NCI-H1092 (cell line): ENCODE measurements at places on chromosomes 3 and 15.

DNA sequence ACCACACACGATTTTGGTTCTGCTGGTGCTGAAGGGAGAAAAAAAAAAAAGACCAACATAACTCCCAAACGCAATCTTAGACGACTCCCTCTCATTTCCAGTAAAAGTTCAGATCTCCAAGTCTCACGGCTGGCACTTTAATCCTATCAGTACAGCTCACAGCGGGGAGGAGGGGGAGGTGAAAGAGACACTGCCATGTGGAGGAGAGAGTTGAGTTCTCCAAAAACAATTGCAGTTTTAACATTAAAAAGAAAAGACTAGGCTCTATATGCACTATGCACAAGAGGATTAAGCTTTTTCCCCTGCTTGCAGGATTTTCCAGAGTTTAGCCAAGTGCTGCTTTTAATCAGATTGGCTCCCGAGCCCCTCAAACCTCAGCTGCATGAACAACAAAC lies 16.8 kb downstream of the BMF start:
- DNase-seq, result no peak

DNA sequence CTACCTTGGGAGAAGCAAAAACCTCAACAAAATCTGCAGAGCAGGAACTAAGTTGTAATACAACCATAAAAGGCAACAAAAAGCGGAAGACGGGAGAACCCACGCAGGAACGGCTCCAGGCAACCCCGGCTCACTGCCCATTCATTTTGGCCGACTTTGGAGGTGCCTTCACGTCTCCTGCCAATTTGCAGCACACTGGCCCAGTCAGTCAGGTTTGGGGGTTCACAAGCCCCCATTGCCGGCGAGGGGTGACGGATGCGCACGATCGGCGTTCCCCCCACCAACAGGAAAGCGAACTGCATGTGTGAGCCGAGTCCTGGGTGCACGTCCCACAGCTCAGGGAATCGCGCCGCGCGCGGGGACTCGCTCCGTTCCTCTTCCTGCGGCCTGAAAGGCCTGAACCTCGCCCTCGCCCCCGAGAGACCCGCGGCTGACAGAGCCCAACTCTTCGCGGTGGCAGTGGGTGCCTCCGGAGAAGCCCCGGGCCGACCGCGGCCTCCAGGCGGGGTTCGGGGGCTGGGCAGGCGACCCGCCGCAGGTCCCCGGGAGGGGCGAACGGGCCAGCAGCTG lies 463 bp downstream of the TERC start:
- DNase-seq, result peak; percentile 32

DNA sequence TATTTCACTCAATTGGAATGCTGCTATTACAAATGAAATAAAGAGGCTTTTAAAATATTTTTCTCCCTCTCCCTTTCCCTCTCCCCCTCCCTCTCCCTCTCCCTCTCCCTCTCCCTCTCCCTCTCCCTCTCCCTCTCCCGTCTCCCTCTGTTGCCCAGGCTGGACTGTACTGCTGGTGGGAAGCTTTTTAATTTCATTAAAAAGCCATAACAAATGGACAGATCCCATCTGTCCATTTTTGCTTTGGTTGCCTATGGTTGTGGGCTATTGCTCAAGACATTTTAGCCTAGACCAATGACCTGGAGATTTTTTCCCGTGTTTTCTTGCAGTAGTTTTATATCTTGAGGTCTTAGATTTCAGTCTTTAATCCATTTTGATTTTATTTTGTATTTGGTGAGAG lies 107.2 kb upstream of the LRRC3B start:
- no peak for DNase-seq

GRCh38 chr3:14285548-14285925 lies 106.9 kb downstream of the LSM3 start:
- no peak for DNase-seq

DNA sequence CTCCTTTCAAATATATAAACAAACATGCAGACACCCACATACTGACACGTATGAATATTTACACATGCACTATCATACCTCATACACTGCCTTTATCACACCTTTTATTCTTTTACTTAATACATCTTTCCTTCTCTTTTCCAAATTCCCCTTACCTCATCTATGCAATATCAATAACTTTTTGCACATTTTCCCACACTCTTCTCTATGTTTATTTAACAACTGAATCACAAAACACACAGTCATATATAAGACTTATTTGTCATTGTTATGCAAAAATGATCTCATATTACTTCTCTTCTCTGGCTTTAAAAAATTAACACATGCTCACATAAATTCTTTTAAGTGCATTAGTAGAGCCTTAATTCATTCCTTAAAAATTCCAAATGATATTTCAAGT lies 461.4 kb downstream of the DIPK2A start:
- no peak for DNase-seq

DNA sequence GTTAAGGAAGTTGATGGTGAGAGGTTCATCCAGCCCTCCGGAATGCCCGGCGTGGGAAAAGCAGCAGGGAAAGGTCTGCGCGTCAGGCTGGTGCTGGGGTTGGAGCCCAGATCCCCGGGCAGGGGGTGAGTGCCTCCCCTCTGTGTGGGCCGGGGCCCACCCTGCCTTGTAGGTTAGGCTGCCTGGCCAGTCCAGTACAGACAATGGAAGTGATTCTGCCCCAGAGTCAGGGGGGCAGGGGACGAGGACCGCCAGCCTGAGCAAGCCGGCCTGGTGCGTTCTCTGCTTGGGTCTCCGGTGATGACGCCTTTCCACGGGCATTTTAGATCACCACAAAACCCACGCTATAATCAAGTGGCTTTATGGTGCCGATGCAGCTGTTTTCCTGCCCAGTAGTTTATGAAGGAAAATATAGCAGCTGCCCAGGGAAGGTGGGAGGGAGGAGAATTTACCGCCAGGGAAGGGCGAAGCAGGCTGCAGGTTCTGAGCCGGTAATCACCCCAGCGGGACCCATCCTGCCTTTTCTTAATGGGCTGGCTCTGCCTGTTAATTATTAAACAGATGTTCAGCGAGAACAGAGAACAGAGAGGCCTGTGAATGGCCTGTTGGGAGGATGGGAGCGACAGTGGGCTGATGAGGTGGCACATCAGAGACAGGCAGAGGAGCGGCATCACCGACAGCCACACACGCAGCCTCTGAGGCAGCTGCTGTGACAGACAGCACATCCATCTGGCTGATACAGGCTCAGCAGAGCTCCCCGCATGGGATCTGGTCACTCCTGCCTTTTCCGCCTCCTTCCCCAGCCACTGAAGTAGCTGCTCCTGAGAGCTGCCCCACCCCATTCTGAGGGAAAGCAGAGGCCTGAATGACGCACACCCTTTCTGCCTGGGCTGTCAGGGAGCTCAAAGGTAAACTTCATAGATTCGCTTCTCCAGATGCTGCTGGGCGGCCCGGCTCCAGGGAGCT lies 35.2 kb downstream of the BDH1 start:
- DNase-seq, result no peak

- no peak for DNase-seq
These were observed 45.0 kb downstream of the FAIM start for GRCh38 chr3:138653567-138653966.

GRCh38 chr15:77836121-77836692 lies 203.5 kb upstream of the LINGO1 start:
- DNase-seq, result no peak

GRCh38 chr3:143536817-143537535 lies 311.3 kb downstream of the SLC9A9 start:
- no peak for DNase-seq

- DNase-seq, result no peak
These were observed 34.6 kb downstream of the ROPN1B start for GRCh38 chr3:126003447-126004190.

DNA sequence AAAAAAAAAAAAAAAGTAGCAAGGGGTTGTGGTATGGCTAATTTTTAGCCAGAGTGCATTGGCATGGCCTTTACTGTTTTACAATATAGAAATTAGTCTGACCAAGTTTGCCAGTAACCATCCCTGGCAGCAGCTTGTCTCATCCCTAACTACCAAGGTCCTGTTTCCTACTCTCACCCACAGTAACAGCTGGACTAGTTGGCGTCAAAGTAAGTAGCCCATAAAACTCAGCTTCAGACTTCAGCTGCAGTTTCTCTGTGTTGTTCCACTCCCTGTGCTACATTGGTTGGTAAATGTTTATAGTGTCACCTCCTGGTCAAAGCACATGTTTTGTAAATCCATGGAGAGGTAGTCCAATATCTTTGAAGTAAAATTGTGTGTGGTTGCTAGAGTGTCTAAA lies 691.3 kb downstream of the ZPLD1 start:
- DNase-seq, result no peak

DNA sequence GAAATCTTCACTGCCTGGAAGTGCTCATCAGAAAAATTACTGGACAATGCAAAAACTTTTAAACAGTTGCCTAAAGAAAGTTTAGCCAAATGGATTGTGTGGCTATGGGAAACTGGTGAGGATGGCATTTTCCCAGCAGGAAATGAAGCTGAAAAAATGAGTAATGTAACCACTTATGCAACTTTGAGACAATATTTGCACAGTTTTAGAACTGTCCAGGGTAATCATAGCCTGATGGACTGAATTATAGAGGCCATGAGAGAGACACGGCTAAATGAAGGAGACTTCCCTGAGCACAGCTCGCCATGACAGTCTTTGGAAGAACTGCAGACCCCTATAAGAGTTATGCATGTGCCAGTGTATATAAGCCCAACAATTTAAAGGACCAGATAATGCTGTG lies 881.5 kb downstream of the VGLL3 start:
- DNase-seq, result no peak

DNA sequence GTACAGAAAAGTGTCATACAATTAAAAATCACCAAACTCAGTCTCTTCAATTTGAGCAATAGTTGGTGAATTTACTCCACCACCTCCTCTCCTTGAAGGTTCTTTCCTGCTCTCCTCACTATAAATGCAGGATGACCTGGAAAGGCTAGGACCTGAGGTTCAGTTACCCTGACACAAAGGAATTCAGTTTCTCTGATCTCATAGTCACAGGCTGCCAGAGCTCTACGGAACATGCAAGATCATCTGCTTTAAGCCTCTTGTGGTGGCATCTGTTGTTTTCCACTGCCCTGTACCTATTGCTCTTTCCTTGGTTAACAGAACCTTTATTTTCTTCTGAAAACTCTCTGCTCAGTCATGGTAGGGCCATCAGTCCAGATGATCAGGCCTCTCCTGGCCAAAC lies 4.9 kb upstream of the TP63 start:
- DNase-seq, result no peak

- no peak for DNase-seq
These were observed 63.6 kb upstream of the MBNL1 start for GRCh38 chr3:152205097-152205593.

GRCh38 chr3:171346019-171346418 lies 114.2 kb downstream of the TNIK start:
- no peak for DNase-seq

- no peak for DNase-seq
These were observed 36.2 kb downstream of the PPCDC start for GRCh38 chr15:75059607-75060006.

GRCh38 chr3:41102053-41102556 lies 97.2 kb upstream of the CTNNB1 start:
- DNase-seq, result no peak

GRCh38 chr3:64666171-64666588 lies 21.6 kb downstream of the ADAMTS9 start:
- no peak for DNase-seq

- no peak for DNase-seq
These were observed 145.7 kb downstream of the RBMS3 start for GRCh38 chr3:29426302-29427226.

- peak; percentile 5 for DNase-seq
These were observed 690.4 kb upstream of the NAALADL2 start for GRCh38 chr3:174168538-174169254.

GRCh38 chr15:72200395-72201237 lies 3.0 kb upstream of the GRAMD2A start:
- no peak for DNase-seq

GRCh38 chr15:94233441-94233840 lies 2.1 kb downstream of the MCTP2 start:
- no peak for DNase-seq

DNA sequence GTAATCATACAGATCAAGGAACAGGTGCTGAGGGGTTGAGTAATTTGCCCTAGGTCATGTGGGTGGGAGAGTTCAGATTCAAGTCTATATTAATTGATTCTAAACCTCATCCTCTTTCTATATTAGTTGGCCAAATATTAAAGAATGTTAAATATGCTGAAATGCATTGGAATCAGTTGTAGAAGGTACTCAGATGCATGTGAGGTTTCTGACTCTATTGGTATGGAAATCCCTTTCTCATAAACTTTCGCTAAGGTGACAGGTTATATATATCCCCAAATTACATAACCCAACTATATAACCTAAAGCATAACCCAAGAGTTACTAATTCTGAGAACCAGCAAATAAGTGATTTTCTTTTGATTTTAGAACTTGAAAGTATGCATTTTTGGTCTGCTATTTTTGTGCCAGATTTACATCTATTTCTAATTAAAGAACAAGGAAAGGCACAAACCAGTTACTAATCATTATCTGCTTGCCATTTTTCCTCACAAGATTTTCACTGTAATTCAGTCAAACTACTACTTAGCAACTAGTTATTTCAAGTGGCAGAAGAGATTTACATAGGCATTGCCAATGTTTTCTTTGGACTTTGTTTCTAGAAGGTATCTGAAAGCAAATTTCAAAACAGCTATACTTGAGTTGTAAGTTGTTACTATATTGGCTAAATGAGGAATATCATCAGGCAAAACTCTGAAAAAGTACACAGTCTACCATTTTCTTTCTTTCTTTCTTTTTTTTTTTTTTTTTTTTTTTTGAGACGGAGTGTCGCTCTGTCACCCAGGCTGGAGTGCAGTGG lies 201.3 kb downstream of the RBMS3 start:
- DNase-seq, result no peak

DNA sequence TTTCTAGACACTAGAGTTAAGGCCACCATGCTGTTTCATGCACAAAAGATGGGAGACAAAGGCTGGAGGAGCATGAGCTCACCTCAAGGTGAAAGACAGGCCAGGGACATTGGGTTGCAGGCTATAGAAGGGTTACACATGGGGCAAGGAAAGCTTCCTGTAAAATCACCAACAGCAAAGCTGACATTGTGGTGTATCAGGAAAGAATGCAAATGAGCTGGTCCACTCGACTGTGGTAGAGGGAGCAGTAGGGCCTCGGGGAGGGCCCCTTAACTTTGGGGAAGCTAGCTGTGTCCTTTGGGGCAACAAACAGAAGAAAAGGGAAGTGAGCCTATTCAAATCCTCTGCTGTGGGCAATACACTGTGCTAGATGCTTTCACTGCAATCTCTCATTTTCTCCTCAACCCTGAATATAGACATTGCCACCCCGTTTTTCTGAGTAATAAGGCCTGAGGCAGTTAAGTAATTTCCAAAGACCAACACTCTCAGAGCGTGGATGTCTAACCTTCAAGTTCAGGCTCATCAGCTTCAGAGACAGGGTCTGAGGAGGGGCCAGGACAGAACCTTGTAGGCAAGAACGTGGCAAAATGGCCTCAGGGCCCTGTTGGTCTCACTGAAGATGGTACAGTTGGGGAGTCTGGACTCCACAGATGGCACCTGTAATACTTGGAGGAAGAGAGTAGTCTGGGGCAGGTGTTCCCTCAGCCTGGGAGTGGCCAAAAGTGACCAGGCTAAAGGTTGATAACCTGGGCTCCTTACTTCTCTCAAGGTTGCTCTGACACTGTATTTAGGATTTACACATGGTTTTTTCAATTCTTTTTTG lies 24.1 kb downstream of the CX3CR1 start:
- no peak for DNase-seq

DNA sequence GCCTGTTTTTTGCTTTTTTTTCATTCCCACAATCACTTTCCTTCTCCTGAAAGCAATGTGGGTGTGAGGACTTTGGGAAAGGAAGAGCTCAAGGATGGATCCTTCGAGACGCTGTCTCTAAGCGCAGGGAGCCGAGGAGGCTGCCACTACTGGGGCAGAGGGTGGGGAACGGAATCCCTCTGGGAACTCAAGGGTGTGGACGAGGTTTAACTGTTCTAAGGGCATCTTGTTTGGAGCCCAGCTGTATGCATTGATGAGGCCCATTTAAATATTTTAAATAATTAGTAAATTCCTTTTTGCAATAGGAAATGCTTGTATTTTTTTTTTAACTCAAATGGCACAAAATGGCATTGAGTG lies 124.4 kb upstream of the MEF2A start:
- DNase-seq, result no peak
